Stimulated activated CD4-positive, alpha-beta T cell treated with anti-CD3 and anti-CD28 coated beads, Interleukin-4, amount 100 ng/mL, for 24 hours (primary cell): ENCODE measurements at places on chromosomes 13 and 19.

- DNase-seq, result no peak
Observed at GRCh38 chr13:100330662-100331061, 241.8 kb downstream of the PCCA start.

GRCh38 chr13:111129465-111130115 lies 14.5 kb downstream of the ARHGEF7 start:
- no peak for DNase-seq

DNA sequence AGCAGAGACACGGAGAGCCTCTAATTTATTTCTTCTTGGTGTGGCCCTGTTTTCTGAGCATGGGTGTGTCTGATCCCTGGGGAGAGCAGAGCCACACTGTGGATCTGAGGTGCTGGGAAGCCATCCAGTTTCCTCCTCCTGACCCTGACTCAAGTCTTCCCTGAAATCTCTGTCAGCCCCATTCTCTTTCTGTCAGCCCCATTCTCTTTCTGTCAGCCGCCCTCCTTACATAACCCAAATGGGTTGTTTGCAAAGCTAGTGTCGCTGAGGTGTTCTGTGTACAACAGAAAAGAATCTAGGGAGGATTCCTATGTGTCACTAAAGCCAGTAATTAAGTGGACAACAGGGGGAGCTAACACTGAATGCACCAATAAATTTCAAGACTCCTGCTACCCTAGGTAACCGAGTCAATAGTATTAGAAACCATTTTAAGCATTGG lies 50.2 kb downstream of the LRCH1 start:
- no peak for DNase-seq

GRCh38 chr19:3031607-3031867 lies 2.5 kb upstream of the TLE2 start:
- no peak for DNase-seq

DNA sequence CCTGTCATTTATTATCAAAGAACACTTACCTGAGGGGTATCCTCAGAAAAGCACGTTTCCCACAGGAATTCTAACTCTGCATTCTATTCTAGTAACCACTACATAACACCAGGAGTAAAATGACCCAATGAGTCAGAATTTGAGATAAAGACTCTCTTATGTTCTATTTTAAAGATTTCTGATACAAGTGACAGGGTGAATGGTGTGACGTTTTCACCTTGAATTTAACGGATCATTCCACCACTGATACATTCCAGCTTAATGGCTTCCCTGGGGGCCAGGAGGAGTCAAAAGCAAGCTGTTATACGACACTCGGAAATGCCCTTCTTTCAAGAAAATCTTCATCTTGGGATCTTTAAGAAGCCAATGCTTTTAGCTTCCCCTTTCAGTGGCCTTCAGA lies 55.2 kb downstream of the SLC7A1 start:
- no peak for DNase-seq

DNA sequence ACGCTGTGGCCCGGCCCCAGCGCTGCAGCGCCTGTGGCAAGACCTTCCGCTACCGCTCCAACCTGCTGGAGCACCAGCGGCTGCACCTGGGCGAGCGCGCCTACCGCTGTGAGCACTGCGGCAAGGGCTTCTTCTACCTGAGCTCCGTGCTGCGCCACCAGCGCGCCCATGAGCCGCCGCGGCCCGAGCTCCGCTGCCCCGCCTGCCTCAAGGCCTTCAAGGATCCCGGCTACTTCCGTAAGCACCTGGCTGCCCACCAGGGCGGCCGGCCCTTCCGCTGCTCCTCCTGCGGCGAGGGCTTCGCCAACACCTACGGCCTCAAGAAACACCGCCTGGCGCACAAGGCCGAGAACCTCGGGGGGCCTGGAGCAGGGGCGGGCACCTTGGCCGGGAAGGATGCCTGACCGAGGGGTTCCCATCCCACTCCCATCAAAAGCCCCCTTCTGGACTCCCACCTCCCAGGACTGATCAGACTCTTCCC lies 7.9 kb downstream of the ZNF784 start:
- no peak for DNase-seq

DNA sequence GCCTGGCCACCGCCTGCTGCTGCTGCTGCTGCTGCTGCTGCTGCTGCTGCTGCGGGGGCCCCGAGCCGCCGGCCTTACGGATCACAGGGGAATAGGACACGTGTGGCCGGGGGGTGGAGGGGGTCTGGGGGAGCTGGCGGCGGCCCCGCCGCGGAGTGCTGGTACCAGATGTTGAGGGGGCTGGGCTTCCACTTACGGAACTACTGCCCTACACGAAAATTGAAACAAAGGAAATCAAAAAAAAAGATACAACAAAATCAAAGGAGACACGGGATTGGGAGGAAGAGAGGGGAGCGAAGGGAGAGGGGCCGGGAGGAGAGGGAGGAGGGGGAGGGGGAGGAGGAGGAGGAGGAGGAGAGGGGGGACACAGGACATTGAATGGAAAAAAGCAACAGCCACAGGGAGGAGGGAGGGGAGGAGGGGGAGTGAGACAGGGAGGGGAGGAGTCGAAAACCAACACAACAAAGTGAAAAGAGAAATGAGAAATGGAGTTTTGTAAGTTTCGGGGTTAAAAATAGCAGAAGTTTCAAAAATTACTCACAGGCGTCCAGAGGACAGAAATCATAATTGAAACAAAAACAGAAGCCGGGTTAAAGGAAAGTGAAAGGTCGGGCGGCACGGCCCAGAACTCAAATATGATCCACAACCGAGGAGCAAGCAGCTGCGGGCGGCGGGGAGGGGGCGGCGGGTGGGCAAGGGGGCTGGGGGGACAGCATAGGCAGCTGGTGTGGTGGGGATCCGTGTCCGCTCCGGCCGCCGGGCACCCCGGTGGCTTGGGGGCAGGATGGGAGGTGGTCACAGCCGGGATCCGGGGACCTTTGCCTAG lies 57.8 kb downstream of the IER2 start:
- peak; percentile 76 for DNase-seq

DNA sequence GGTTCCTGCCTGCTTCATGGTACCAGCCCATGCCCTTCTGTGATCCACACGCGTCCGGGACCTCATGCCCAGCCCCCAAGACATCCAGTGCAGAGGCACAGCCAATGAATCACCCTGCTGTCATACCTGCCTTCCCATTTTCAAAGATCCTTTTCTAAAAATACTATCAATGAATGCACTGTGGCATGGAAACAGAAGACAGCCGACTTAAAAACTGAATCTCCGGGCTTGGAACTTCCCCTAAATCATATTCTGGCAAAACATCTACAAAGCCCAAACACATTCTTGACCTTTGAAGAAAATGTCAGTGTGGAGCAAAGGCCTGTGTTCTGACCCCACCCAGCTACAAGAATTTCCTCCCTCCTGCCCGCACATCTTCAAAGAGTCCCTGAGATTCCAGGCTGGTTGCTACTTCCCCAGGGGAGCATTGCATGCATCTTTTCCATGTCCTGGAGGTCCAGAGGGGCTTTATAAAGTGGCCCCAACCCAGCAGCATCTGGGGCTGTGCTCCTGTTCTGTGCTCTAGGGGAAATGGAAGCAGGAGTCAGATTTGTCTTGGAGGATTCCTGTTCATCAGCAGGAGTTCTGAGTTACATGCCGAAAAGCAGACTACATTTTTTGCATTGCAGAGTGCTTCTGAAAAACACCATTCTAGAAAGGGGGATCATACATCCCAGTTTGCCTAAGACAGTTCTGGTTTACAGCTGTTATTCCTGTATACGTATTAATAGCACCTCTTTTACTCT lies 135.2 kb downstream of the USP12 start:
- no peak for DNase-seq

DNA sequence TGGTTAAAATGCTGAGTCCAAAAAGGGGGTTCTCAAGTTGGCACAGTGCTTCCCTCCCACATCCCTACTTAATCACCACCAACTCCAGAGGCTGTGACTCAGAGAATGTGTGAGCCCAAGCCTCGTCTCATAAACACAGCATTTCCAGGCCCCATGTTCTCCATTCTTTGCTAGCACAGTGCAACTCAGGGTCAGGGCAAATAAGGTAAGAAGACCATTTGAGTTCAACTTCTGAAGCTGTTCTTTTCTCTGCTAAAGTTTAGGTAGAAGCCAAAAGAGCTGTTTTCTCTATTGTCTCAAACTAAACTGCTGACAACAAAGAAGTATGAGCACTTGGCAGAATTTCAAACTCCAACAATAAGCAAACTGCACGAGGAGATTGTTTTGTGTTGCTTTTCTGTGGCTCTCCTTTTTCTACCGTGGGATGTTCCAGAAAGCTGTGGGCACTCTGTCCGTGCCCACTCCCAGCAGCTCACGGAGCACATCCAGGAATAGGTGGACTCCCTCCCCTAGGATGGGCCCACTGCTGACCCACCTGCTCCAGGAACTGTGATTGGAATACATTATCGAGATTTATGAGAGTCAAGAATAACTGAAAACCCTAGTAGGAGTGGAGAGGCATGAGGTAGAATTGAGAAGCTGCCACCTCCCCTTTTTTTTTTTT lies 494.3 kb downstream of the COG6 start:
- peak; percentile 19 for DNase-seq

GRCh38 chr13:91824416-91824815 lies 426.0 kb downstream of the GPC5 start:
- DNase-seq, result no peak

DNA sequence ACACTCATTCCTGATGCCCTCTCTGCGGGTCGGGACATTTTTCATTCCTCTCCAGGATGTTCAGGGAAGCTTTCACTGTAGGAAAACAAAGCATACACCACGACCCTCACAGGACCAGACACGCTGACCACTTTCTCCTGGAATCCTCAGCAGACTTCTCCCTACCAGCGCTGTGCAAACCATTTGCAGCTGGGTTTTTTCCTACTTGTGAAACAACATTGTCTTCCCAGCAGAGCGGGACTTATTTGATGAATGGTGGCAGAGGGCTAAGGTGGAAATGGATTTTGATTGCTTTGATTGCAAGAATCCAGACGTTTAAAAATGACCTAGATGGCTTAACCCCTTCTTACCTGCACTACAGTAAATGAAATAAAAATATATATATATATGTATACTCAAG lies 265.9 kb downstream of the TBC1D4 start:
- no peak for DNase-seq

- peak; percentile 71 for DNase-seq
Observed at GRCh38 chr19:34712395-34713261, 21.4 kb upstream of the ZNF181 start.

- no peak for DNase-seq
Observed at GRCh38 chr13:103799028-103799427, 732.8 kb upstream of the SLC10A2 start.
